ENCODE measurements at places on chromosomes 4 and X.

- DNase-seq = peak; percentile 67
These were observed 50.0 kb downstream of the TMA16 start for GRCh38 chr4:163544407-163545038.

DNA sequence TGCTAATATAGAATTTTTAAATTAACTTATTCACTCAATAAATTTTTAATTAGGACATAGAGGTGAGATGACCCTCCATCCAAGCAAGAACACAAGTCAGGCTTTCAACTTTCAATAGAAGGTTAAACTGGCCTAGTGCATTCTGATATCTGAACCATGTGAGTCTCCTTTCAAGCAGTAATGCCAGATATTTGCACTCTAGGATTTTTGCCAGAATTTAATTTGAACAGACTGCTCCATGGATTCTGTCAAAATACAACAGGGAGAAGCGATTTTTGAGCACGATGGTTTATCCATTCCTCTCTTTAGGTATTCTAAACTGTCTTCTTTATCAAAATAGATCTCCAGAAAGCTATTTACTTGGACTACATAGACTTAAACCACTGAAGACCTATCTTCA, 72.0 kb upstream of the DCLK2 start:
- DNase-seq = no peak

GRCh38 chrX:139766545-139766983, 58.6 kb upstream of the MCF2 start:
- no peak for DNase-seq

DNA sequence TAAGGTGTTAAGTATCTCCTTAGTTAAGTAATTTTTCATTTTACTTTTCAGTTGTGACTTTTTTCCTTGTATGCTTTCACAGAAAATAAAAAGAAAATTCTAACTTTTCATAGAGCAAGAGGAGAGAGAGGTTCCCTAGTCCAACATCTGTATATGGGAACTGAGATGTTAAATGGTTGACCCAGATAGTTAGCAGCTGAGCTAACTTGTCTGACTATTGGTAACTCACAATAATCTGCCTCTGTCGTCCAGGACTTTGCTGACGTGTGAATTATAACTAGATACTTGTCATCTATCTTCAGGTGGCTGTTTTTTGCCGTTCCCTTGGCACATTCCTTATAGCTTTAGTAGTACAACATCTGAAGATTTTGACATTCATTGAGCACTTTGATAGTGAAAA, 29.9 kb downstream of the TBC1D19 start:
- no peak for DNase-seq

DNA sequence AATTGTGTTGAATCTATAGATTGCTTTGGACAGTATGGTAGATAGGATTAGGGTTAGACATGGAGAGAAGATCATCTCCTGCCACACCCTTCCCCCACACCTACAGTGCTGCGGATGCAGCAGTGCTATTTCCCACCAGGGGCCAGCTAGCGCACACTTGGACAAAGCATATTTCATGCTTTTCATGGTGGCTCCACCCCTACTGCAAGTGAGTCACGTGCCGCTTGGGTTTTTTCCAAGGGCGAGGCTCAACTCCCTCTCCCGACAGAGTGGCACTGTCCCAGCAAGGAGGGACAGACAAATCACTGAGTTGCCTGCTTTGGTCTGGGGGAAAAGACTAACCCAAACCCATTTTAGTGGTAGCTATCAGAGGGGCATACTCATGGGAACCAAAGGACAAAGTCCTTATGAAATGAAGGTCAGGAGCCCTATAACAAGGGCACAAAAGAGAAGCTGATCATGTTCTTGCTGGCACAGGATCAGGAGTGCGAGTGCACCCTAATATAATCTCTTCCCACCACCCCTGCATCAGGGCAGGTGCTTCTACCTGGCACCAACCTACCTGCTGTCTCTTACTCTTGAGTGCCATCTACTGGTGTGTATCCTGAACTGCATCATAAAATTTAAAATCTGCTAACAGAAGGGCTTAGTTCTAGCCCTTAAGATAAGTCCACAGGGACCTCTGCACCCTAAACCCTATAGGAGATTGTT, 55.1 kb upstream of the PGAM4 start:
- no peak for DNase-seq

DNA sequence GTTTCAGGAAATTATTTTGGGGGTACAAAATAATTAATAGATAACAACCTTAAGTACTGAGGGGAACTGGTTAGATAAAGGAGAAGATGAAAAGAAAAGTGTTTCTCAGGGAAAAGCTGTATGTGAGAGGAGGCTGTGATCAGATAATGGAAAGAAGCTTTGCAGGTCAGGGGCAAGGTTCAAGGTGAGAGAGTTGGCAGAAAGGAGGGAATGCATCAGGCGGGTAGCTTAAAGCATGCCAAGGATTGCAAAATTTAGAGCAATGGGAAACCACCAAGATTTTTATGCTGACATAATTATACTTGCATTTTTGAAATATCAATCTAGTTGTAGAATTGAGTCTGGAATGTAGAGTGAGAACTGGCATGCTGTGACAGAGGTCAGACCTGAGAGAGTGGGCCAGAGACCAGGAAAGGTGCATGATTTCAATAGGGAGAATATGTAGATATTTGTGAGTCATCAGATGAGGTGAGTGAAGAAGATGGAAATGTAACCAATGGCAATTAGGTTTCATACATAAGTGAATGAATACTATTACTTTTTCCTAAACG, 508.7 kb downstream of the TRIML1 start:
- no peak for DNase-seq

DNA sequence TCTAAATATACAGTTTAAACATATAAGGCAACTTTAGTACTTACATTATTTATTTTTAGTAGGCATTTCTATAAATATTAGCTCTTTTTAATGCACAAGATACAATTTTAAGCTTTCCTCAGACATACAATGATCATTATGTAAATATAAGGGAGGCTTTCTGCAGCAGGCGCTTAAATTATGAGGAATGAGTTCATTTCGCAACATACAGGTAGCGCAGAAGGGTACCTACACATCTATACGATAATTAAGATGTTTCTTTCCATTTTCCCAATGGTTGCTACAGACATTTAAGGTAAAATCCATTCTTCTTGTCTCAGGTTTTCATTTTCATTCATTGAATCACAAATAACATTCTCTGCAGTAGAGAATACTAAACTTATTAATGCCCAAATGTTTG, 1.2 kb downstream of the AASDH start:
- no peak for DNase-seq

DNA sequence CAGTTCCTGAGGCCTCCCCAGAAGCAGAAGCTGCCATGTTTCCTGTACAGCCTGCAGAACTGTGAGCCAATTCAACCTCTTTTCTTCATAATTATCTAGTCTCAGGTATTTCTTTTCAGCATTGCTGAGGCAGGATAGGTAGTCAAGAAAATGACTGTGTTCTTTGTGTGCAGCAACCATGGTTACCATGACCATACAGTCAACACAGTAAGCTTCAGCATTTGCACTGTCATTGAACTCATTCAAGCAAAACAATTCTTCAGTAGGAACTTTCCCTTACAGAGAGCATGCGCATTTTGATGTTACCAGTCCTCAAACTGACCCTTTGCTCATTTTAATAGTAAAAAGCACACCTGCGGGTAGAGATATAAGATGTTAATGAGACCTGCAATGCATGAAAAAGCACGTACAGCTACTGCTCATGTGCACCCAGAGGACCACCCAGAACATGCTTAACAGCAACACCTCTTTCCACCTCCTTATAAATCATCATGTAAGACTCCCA, 180.8 kb downstream of the PRKX start:
- no peak for DNase-seq

DNA sequence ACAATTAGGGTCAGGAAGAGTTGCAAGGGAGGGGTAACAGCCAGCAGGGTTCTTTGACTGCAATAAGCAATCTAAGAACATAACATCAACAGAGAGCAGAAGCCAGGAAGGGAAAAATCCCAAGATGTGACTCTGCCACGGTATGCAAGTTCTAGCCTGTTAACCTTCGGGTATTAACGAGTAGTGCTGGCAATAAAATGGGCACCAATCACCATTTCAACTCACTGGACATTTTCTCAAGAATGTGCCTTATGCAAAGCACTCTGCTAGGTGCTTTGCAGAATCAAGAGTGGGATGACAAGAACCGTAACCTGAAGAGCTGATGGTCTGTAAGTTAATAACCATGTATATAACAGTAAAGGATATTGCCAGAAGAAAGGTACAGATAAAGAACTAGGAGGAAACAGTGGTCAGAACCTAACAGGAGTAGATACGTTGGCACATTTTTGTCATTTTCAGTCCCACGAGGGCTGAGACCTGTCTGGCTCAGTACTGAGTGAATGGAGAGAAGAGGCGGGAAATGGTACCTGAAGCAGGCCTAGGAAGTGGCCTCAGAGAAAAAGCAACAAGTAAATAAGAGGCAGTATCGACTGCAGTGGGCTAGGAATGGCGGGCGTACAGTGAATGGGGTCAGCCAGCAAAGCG, 2.7 kb downstream of the ELOVL6 start:
- no peak for DNase-seq

DNA sequence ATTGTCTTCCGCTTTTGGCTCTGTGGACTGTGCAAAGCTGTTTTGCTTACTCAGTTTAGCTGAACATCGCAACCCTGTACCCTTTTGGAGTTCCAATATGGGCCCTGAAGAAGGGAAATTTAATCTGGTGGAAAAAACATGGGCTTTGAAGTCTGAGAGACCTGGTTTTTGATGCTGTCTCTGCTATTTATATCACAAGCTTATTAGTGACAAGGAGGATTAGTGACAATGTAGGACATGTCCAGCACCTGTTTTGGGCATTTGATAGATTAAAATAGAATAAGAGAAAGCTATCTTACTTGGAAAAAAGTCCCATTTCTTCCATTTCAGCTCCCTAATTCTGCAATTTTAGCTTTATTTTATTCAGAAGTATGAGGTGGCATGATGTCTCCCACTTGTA, 417.3 kb downstream of the SPRY1 start:
- no peak for DNase-seq

DNA sequence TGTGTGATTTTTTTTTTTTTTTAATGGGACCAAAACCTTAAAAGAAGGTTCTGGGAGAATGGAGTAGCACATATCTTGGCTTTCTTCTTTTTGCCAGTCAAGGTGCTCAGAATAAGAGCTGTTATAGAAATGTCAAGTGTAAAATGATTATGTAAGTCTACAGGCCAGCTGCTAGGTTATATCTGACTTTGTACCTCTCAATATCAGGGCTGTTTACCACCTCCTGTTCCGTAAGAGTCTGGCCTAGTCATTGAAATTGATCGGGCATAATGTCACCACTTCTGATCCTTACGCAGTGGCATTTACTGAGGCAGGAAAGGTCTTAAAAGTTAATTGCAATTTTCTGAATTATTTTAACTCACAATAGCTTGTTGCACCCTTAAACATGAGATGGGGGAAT, 41.1 kb downstream of the LIMCH1 start:
- no peak for DNase-seq

GRCh38 chr4:169220854-169221411, 49.8 kb downstream of the SH3RF1 start:
- DNase-seq = no peak

DNA sequence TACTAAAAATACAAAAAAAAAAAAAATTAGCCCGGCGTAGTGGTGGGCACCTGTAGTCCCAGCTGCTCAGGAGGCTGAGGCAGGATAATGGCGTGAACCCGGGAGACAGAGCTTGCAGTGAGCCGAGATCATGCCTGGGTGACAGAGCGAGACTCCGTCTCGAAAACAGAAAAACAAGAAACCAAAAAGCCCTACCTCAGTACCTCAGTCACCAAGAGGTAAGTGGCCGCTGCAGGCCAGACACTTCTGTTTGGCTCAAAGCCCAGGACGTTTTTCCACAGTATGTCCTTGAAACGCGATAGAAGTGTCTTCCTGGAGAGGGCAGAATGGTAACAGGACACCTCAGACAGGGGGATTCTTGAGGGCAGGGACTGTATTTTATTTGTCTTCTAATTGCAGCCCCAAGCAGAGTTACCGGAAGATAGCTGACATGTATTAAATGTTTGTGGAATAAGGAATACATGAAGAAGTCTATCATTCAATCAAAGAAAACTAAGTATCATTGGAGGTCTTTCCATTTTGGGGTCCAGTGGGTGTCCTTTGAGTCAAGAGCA, 63.6 kb downstream of the CLNK start:
- DNase-seq = no peak

All from stimulated activated naive CD8-positive, alpha-beta T cell treated with anti-CD3 and anti-CD28 coated beads, Interleukin-15, Interleukin-2, amounts not matched to agents 100 U/mL and 50 U/mL, for 24 hours (primary cell).